Stimulated activated CD4-positive, alpha-beta T cell treated with anti-CD3 and anti-CD28 coated beads, Interleukin-15, amount 100 ng/mL, for 48 hours (primary cell): ENCODE measurements at places on chromosomes 3 and 15.

DNA sequence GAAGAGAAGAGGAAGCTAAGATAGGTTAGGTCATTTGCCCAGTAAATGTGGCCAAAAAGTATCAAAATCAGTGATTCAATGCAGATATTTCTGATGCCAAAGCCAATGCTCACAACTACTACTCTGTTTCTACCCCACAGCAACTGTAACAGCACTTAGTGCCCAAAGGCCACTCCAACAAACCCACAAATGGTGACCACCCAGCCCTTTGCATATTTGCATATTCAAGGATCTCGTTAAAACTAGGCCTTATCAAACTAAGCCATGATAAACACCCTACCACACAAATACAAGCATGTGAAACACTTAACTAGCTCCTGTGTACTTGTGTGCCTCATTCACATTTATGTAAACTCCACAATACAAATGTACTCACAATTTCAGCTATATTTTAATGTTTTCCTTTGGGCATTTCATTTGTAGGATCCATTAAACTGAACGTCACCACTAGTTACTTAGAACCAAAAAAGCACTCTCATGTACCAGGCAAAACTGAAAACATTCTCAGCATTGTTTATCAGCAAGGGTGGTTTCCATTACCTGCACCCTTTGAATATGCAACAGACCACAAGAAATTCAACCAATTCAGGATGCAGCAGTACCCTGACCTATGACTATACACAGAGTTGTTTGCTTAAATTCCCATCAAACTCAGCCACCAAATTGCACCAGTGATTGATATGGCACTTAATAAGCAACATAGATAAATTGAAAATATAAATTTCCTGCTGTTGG lies 111.2 kb upstream of the STT3B start:
- no peak for DNase-seq

- peak; percentile 66 for DNase-seq
These were observed 20.7 kb upstream of the FEM1B start for GRCh38 chr15:68256675-68257450.

GRCh38 chr3:24245056-24245455 lies 249.6 kb downstream of the THRB start:
- no peak for DNase-seq

GRCh38 chr3:127226946-127227842 lies 34.3 kb downstream of the PRR23E start:
- DNase-seq, result no peak

- peak; percentile 49 for DNase-seq
These were observed 2.0 kb upstream of the SEMA3G start for GRCh38 chr3:52446631-52447511.

GRCh38 chr15:29103824-29104565 lies 165.6 kb downstream of the NSMCE3 start:
- DNase-seq, result peak; percentile 43
